ENCODE measurements at places on chromosomes 4 and X.

DNA sequence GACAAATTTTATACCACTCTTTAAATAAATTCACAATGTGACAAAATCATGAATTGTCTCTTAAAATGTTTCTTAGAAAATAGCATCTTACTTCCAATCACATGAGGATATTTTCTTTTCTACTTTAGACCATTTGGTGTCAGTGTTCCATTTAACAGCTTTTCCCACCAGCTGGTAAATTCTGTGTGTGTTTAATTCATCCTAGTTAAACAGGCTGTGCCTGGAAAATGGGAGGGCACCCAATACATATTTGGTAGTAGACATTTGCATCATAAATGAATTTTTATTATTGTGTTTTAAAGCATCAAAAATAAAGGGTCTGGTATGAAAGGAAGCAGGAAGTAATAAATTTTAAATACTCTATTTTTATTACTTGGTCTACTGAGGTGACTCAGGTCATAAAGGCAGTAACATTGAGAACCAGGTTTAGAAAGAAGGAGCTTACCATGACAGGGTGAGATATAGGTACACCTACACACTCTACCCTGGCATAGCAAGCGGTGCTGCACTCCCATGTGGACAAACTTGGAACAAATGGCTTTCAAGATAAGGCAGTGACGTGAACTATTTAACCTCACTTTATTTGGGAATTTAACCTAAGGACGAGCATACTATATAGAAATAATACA is 344.5 kb downstream of the BMPR1B start:
- DNase-seq: no peak

GRCh38 chr4:73831569-73831968 is 4.9 kb upstream of the CXCL6 start:
- peak; percentile 80 for DNase-seq

- no peak for DNase-seq
Observed at GRCh38 chr4:71283642-71284257, 55.1 kb upstream of the SLC4A4 start.

DNA sequence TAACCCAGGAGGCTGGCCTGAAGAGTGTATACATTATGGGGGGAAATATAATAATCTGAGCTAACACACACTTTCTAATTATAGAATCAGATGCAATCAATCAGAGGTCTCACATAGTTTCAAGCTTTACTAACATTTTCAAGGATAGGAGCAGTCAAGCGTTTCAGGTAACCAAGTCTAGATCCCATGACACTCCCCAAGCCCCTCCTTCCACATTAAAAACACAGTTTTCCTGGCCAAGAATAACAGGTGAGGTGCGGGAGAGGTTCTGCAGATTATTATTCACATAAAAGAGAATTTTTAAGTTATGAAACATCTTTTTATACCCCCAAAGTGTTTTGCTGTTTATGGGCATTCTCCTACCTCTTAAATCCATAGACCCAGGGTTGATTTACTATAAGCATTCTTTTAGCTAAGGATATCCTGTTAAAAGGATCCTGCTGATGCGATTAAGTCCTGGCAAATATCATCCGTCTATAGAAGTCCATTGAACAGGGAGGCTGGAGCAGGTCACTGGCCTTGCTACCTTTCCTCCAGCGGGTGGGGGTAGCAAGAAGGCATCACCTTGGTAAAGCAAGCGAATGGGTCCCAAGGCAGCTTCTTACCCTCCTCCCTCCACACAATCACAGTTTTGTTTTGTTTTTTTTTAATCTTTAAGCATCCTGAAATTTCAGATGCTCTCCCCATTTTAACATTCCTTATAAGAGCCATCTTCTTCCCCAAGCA is 104.7 kb upstream of the GPM6A start:
- DNase-seq: no peak

DNA sequence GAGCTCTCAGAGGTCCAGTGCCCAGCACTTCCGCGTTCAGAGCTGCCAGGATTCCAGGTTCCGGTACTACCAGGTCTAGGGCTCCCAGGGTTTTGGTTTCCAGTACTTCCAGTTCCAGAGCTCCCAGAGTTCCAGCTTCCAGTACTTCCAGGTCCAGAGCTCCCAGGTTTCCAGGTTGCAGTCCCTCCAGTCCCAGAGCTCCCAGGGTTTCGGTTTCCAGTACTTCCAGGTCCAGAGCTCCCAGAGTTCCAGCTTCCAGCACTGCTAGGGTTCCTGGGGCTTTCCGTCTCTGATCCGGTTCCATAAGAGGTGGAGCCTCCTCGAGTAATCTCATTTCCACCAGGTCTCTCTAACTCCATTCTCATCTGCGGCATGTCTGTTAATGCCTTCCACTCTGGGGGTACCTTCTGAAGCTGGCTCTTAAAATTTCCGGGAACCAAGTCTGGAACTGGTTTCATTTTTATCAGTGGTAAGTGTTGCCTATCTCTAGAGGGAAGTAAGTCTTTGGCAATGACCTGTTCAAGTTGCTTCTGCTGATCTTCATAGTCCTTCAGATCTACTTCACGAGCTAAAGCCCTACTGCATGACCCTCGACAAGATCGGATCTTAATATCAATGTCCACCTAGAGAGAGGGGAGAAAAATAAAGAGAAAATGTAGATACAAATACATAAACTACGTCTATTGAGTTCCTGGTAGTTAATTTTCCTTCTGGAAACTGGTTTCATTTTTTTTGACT is 4.1 kb downstream of the FGA start:
- DNase-seq: no peak

- DNase-seq: peak; percentile 46
Observed at GRCh38 chrX:19904778-19905367, 17.5 kb upstream of the SH3KBP1 start.

GRCh38 chr4:5276475-5277075 is 225.3 kb downstream of the STK32B start:
- no peak for DNase-seq

DNA sequence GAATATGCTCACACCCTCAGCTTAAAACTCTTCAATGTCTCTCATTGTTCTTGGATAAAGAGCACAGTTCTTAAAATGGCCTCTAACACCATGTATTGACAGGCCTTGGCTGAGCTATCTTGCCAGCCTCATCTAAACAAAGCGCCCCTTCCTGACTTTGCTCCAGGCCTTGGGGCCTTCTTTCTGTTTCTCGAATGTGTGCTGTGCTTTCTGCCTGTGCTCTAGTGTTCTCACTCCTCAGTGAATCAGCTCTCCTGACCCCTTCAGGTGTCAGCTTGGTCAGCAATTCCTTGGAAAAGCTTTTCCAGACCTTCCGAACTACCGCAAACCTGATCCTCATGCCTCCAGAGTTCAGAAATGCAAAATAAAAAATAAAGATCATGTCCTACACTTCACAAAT is 346.3 kb upstream of the FSTL5 start:
- DNase-seq: no peak

DNA sequence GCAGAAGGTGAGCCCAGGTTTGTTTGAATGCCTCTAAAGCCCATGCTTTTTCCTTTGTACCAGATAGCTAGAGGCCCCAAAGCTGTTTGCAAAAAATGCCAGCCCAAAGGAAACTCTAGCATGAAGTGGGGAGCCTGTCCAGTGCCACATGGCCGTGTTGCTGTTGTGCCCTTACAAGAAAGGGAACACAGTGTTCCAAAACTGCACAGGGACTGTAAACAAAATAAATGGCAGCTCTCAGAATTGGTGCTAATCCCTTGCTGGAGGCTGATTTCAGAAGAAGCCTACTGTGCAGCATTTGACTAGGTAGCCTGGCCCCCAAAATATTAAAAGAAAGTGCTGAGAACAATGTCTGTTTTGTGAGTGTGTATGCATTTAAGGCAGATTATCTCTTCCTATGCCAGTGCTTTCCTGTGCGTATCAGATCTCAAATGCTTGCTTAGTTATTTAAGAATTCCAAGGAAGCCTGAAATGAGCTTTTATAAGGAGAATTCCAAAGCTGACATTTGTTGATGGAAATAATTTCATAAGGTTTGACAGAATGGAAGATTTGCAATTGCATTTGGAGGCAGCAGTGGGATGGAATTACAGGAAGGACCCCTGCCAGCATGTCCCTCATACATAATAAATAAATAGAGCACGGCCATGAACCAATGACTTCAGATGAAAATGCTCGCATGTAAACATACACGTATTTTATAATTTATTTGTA is 115.7 kb downstream of the IRF2 start:
- no peak for DNase-seq

DNA sequence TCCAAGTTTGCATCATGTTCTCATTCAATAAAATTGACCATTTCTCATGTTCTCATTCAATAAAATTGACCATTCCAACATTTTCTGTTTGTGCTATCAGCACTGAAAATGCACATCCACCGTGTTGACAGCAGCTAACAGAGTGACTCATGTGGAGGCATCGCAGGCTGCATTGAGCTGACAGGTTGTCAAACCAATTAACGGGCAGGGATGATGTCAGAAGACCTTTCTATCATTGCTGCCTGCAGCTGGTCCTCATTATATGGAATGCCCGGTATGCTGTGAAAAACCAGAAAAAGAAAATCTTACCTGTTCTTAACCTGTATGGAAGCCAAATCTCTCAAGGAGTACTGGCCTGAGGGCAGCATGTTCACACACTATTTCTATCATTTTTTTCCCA is 202.0 kb downstream of the SMIM20 start:
- peak; percentile 26 for DNase-seq

DNA sequence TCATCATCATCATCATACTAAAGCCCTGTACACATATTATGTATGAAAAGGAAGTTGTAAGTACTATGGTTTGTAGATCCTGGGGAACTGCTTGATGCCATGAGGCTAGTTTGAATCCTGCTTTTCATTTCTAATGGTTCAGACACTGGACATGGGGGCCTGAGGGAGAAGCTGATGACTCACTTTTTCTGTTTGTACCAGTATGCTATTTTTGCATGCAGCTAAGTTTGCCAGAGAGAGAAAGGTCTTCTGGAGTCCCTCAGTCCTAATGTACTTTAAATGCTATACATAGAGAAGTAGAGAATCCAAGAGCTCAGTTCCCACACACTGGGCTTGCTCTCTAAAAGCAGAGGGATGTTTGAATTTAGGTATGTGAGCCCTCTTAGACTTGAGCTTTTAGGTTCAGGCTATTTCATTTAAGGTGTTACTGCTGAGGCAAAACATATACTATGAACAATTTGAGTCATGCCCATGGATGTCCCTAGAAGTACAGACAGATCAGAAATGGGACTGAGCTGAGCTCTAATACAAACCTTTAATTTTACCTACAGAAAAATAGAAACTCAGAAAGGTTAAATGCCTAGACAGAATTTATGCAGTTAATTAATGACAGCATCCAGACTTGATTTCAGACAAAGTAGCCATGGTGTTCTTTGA is 17.6 kb upstream of the HS3ST1 start:
- DNase-seq: no peak

DNA sequence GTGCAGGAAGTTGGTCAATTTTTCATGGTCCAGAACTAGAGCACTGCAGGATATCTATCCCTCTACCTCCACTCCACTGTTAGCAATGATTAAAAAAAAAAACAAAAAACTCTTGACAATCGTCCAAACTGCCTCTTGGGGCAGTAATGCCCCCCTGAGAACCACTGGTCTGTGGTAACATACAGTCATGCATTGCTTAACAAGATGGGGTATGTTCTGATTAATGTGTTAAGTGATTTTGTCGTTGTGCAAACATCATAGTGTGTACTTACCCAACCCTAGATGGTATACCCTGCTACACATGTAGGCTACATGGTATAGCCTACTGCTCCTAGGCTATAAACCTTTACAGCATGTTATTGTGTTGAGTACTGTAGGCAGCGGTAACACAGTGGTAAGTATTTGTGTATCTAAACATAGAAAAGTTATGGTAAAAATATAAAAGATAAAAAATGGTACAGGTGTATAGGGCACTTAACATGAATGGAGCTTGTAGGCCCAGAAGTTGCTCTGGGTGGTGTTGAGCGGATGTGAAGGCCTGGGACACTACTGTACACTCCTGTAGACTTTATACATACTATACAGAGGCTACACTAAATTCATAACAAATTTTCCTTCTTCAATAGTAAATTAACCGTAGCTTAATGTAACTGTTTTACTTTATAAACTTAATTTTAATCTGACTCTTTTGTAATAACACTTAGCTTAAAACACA is 34.1 kb downstream of the ART3 start:
- peak; percentile 4 for DNase-seq

GRCh38 chr4:1323635-1324442 is 23.2 kb upstream of the UVSSA start:
- peak; percentile 80 for DNase-seq

- no peak for DNase-seq
Observed at GRCh38 chr4:22778547-22779163, 85.9 kb downstream of the GBA3 start.

- no peak for DNase-seq
Observed at GRCh38 chrX:12890467-12890866, 16.0 kb upstream of the TLR8 start.

DNA sequence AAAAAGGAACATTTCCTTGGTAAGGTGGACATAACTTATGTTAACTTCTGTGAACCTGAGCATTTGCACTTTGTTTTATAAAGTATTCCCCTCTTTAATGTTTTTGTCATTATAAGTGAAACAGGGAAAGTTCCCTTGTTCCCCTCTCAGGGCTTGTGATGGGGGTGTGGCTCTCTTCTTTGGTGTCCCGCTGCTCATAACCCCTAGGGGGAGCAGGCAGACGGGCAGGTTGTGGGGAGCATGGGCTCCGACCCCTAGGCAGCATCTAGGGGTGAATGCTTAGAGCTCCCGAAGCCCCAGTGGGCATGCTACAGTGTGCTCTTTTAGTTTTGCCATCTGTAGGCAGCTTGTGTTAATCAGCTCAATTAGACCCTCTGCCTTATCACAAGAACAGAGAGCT is 200.4 kb downstream of the DACH2 start:
- no peak for DNase-seq

DNA sequence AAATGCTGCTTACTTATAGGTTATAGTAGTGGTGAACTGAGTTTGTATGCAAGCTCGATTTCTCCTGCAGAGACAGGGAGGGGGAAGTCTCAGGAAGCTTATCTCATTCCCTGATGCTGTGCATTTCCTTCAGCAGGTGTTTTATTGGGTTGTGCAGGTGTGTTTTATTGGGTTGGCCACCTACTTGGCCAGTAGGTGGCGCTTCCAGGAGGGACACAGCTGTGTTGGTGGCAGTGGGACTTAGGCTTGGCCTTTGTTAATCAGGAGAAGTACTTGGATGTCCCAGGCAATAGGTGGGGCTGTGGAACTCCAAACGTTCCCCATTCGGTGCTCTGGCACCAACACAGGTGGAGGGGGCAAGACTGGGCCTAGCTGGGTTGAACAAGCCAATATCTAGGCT is 196.0 kb upstream of the DCAF8L1 start:
- no peak for DNase-seq

Data from fibroblast of skin of abdomen (primary cell).